ENCODE measurements at places on chromosomes 4 and X.

- DNase-seq, result no peak
Measured at GRCh38 chr4:164509951-164510350, 244.0 kb upstream of the SMIM31 start.

- DNase-seq, result no peak
Measured at GRCh38 chr4:171817026-171817425, 3.8 kb downstream of the GALNTL6 start.

GRCh38 chr4:187027272-187027671 lies 303.6 kb upstream of the FAT1 start:
- DNase-seq, result no peak

- DNase-seq, result peak; percentile 64
Measured at GRCh38 chr4:76758290-76758882, 139.6 kb downstream of the SOWAHB start.

GRCh38 chr4:87469390-87469789 lies 47.0 kb downstream of the NUDT9 start:
- DNase-seq, result no peak

DNA sequence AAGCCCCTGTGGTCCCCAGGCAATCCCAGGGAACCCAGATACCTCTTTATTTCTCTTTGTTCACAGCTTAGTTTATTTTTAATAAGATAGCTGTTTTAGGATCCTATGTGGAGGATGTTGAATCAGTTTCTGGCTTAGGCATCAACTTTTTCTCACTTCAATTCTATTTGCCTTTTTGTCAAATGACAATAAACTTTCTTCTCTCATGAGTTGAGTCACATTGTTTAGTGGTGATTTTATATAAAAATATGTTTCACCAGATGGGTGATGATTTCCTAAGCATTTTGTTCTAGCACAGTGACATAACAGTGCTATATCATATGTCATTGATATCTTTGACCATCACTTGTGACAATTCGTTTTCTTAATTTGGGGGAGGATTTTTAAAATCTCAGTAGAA lies 198.1 kb upstream of the PUDP start:
- no peak for DNase-seq

DNA sequence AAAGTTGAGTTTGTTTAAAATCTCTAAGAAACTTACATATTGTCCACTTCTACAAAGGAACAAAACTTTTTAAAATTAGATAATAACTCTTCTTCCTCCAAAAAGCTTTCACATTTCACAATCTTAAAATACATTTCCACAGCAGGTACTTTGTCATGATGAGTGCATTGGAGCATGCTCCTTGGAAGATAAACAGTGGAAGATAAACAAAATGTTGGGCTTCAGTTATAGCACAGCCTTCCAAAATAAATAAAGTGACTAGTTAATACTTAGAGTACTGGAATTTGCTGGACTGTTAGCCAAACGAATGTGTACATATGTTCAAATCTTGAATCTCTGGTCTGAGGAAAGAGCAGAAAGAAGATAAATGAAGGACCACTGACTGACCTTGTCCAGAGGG lies 54.9 kb upstream of the PDE5A start:
- DNase-seq, result no peak

- no peak for DNase-seq
Measured at GRCh38 chr4:129821073-129821472, 725.1 kb downstream of the C4orf33 start.

GRCh38 chr4:32226733-32227132 lies 1506.6 kb downstream of the PCDH7 start:
- no peak for DNase-seq

DNA sequence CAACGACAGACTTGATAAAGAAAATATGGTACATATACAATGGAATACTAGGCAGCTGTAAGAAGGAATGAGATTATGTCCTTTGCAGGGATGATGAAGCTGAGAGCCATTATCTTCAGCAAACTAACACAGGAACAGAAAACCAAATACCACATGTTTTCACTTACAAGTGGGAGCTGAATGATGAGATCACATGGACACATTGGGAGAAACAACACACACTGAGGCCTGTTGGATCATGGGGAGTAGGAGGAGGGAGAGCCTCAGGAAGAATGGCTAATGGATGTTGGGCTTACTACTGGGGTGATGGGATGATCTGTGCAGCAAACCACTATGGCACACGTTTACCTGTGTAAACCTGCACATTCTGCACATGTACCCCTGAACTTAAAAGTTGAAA lies 209.7 kb downstream of the SPRY1 start:
- no peak for DNase-seq
